HCT116 (cell line): ENCODE measurements at places on chromosomes 12 and 14. TPM values are rescaled to one million over a fixed set of nuclear protein-coding genes. Genes with fewer than 3 reads are reported as not detected.

The SOAT2 gene
- 0.17 TPM for total RNA-seq

The PMCH gene
- not detected for total RNA-seq

The ADAMTS20 gene
- total RNA-seq, result not detected

The BEST3 gene
- 0.54 TPM for total RNA-seq

The TAS2R13 gene
- total RNA-seq, result 0.91 TPM

The FAM186B gene
- total RNA-seq, result 0.42 TPM

The KCNJ8 gene
- total RNA-seq, result 0.17 TPM

The OR6C65 gene
- not detected for total RNA-seq

DNA sequence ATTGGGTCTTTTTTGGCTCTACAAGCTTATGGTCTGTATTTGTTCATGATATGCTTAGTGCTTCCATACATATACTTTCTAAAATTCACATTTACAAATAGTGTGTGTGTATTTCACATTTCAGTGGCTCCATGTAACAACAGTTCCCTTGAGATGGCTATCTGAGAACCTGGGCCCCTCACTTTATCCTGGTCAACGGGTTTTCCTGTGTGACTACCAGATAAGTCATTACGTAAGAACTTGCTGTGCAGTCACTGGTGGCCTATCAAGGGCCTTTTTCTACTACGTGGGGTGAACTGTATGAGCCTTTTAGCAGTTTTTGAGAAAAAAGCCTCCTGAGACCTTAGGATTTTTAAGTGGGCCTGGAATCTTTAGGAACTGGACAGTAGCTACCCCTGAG lies 454.1 kb downstream of the PCNX1 start:
- H3K36me3 ChIP-seq, result no peaks in the 10 kb centered on the region
- H3K27me3 ChIP-seq, result no peaks in the 10 kb centered on the region
- H3K27ac ChIP-seq, result no peak overlapping the region
- H3K4me1 ChIP-seq, result no peaks in the 10 kb centered on the region
- DNase-seq, result no peak
- no peak overlapping the region for H3K4me3 ChIP-seq

GRCh38 chr14:72401632-72402376 lies 469.6 kb downstream of the RGS6 start:
- no peak for DNase-seq
- no peak overlapping the region for H3K4me3 ChIP-seq
- H3K36me3 ChIP-seq, result no peaks in the 10 kb centered on the region

GRCh38 chr12:123105211-123105826 lies 45.6 kb downstream of the PITPNM2 start:
- H3K27ac ChIP-seq, result no peak overlapping the region
- no peak overlapping the region for H3K4me3 ChIP-seq
- H3K27me3 ChIP-seq, result no peaks in the 10 kb centered on the region
- H3K36me3 ChIP-seq, result no peaks in the 10 kb centered on the region
- DNase-seq, result no peak
- H3K4me1 ChIP-seq, result peaks cover 8% of the 10 kb centered on the region

DNA sequence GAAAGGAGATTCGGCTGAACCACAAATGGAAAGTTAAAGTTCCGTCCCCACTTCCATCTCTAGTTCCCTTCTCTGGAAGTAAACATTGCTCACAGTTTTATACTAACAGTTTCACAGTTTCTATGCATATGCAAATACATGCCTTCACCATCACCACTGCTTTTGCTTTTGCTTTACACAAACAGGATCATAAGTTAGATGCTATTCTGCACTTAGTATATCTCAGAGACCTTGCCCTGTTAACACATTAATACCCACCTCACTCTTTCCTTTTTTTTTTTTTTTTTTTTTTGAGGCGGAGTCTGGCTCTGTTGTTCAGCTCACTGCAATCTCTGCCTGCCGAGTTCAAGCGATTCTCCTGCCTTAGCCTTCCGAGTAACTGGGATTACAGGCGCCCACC lies 890 bp downstream of the TEP1 start:
- peak overlapping the region; percentile 91 for H3K4me3 ChIP-seq
- peaks cover 6% of the 10 kb centered on the region; the same call in 1 of the 2 replicates for H3K36me3 ChIP-seq
- H3K27me3 ChIP-seq, result no peaks in the 10 kb centered on the region
- H3K4me1 ChIP-seq, result peaks cover 11% of the 10 kb centered on the region
- H3K27ac ChIP-seq, result peak overlapping the region; percentile 98

DNA sequence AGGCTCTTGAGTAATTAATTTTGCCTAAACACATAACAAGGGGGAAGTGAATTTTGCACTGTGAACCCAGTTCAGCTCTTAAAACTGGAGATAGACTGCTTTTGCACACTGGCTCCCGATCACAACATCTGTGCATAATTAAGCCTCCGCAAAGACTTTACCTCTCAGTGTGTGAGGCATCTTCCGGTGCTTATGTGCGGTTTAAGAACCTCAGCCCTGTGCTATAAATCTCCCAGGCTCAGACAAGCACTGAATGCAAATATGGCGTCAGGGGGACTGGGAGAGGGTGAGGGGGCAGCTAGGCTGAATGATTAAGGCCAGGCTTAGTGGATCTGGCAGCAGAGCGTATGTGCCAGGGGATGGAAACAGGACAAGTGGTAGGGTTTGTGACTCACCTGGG lies 103.3 kb downstream of the ADCK1 start:
- no peak overlapping the region for H3K4me3 ChIP-seq
- DNase-seq, result no peak
- H3K27me3 ChIP-seq, result no peaks in the 10 kb centered on the region
- no peaks in the 10 kb centered on the region for H3K4me1 ChIP-seq
- H3K36me3 ChIP-seq, result no peaks in the 10 kb centered on the region

DNA sequence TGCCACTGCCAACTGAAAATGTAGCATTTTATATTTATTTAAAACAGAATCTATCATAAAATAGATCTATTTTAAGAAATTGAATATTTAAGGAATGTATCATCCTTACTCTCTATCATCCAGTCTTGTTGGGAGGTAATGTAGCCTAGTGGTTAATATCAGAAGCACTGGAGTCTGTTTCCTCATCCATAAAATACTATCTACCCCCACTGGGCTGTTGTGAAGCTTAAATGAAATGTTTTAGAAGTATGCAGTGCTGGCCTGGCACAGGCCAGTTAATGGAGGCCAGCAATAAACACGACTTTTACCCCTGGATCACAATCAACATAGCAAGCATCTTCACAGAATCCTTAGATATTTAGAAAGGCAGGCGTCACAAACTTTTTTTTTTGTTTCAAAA lies 188.0 kb downstream of the CAND1 start:
- no peaks in the 10 kb centered on the region for H3K27me3 ChIP-seq
- no peaks in the 10 kb centered on the region for H3K4me1 ChIP-seq
- no peak overlapping the region for H3K27ac ChIP-seq
- no peak overlapping the region for H3K4me3 ChIP-seq

DNA sequence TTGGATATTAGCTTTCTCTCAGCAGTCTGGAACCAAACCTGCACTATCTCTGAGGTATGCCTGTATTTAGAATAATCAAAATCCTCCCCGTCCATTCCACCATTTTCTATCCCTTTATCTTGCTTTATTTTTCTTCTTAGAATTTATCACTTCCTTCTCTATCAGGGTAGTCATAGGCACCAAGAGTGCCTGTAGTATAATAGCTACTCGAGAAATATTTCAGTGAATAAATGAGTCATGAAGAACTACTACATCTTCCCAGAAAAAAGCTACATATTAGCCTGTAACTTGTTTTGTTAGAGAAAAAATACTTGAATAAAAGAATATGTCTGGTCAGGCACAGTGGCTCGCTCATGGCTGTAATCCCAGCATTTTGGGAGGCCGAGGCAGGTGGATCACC lies 4.3 kb downstream of the SLC2A14 start:
- no peaks in the 10 kb centered on the region for H3K4me1 ChIP-seq
- H3K4me3 ChIP-seq, result no peak overlapping the region
- no peak overlapping the region for H3K27ac ChIP-seq

GRCh38 chr14:28765831-28766468 lies 637 bp upstream of the FOXG1 start:
- H3K36me3 ChIP-seq, result no peaks in the 10 kb centered on the region
- no peaks in the 10 kb centered on the region for H3K4me1 ChIP-seq
- no peak overlapping the region for H3K4me3 ChIP-seq
- no peak for DNase-seq

DNA sequence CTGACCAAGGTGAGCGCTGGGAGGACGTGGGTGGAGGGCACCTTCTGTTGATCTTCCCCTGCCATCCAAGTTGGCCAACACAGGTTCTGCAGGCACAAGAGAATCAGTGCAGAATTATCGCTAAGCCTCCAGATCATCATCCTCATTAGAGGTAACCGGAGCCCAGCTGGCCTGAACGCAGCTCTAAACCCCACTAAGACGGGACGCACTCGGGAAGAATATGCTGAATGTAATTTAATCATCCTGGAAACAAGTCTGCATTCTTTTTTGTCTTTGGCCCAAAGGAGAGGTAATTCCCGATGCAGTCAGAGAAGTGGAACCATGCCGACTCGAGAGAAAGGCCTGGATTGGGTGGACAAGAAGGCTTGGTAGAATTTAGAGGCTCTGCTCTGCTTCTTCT lies 111.0 kb upstream of the GSC start:
- no peak for DNase-seq
- H3K4me3 ChIP-seq, result no peak overlapping the region
- peaks cover 13% of the 10 kb centered on the region for H3K27me3 ChIP-seq
- H3K27ac ChIP-seq, result no peak overlapping the region
- H3K4me1 ChIP-seq, result no peaks in the 10 kb centered on the region

- no peak overlapping the region for H3K27ac ChIP-seq
- H3K4me1 ChIP-seq, result no peaks in the 10 kb centered on the region
- DNase-seq, result no peak
- no peaks in the 10 kb centered on the region for H3K36me3 ChIP-seq
- no peak overlapping the region for H3K4me3 ChIP-seq
These were observed 100.5 kb downstream of the ZNF664 start for GRCh38 chr12:124073356-124074035.

- H3K4me3 ChIP-seq, result peak overlapping the region; percentile 64
- no peak overlapping the region for H3K27ac ChIP-seq
- no peaks in the 10 kb centered on the region for H3K36me3 ChIP-seq
- H3K4me1 ChIP-seq, result peaks cover 21% of the 10 kb centered on the region
- no peak for DNase-seq
These were observed 1.9 kb downstream of the COL2A1 start for GRCh38 chr12:48002414-48002730.

DNA sequence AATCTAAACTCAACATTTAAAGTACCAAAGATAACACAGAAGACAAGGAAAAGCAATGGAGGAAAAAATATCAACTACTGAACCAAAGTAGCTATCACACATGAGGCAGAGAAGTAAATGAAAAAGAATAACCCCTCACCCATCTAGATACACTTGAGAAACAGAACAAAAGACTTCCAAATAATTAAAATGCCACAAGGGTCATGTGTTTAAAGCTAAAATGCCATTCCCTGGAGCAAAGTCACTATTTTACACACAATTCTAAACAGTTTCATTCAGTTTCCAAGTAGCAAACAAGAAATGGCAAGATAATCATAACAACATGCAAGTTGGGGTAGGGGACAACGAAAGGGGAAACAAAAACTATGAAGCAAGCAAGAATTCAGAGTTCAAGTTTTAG lies 12.0 kb downstream of the OSBPL8 start:
- no peak overlapping the region for H3K27ac ChIP-seq
- no peaks in the 10 kb centered on the region for H3K4me1 ChIP-seq
- DNase-seq, result no peak
- H3K36me3 ChIP-seq, result no peaks in the 10 kb centered on the region
- no peak overlapping the region for H3K4me3 ChIP-seq

GRCh38 chr14:88541324-88541723 lies 13.5 kb downstream of the PTPN21 start:
- no peak overlapping the region for H3K4me3 ChIP-seq
- DNase-seq, result no peak
- H3K27me3 ChIP-seq, result no peaks in the 10 kb centered on the region
- H3K36me3 ChIP-seq, result no peaks in the 10 kb centered on the region
- H3K27ac ChIP-seq, result no peak overlapping the region

GRCh38 chr14:75147423-75148071 lies 20.7 kb upstream of the NEK9 start:
- DNase-seq, result no peak
- peaks cover 22% of the 10 kb centered on the region for H3K36me3 ChIP-seq
- no peak overlapping the region for H3K4me3 ChIP-seq
- H3K27ac ChIP-seq, result no peak overlapping the region

DNA sequence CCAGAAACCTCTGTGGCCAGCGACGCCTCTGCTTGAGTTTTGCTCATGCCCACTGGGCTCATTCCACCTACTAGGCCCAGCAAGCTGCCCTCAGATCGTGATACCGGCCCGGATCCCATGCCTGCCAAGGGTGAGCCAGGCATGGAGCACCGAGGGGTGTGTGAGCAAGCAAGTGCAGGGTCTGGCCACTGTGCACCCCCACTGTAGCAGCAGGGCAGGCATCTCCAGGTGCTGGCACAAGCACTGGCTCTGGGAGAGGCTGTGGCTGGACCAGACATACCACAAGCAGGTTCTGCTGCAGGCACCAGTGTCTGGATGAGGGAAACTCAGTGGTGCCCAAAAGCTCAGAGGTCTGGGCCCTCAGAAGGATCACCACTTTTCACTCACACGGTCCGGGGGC lies 20.6 kb downstream of the FAM186A start:
- DNase-seq, result no peak
- no peak overlapping the region for H3K4me3 ChIP-seq
- no peaks in the 10 kb centered on the region for H3K4me1 ChIP-seq
- no peaks in the 10 kb centered on the region for H3K27me3 ChIP-seq
- no peak overlapping the region; the same call in 1 of the 2 replicates for H3K27ac ChIP-seq
- no peaks in the 10 kb centered on the region for H3K36me3 ChIP-seq

DNA sequence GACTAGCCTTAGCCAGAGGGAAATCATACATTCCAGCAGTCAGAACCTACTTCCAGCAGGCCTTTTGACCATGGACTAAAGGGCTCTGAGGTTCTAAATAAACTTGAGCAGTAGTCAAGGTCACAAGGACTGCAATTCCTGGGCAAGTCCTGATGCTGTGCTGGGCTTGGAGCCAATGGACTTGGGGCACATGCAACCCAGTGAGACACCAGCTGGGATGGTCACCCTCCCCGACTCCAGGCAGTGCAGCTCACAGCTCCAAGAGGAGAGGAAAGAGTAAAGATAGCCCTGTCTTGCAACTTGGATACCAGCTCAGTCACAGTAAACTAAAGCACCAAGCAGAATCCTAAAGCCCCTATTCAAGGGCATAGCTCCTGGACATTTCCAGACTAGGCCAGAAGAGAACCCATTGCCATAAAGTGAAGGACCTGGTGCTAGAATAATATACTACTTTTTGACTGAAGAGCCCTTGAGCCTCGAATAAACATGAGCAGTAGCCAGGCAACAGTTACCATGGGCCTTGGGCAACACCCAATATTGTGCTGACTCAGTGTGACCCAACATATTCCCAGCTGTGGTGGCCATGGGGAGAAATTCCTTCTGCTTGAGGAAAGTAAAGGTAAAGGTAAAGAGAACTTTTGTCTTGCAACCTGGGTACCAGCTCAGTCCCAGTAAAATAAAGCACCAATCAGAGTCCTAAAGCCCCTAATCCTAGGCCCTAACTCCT lies 226.2 kb upstream of the CLEC14A start:
- H3K4me3 ChIP-seq, result no peak overlapping the region
- no peak overlapping the region for H3K27ac ChIP-seq
- DNase-seq, result no peak
- H3K4me1 ChIP-seq, result no peaks in the 10 kb centered on the region
- H3K27me3 ChIP-seq, result no peaks in the 10 kb centered on the region

GRCh38 chr14:57530571-57530970 lies 36.9 kb upstream of the CCDC198 start:
- H3K36me3 ChIP-seq, result no peaks in the 10 kb centered on the region
- H3K27me3 ChIP-seq, result peaks cover 35% of the 10 kb centered on the region
- H3K4me3 ChIP-seq, result no peak overlapping the region
- DNase-seq, result no peak
